Activated CD8-positive, alpha-beta memory T cell treated with anti-CD3 and anti-CD28 coated beads for 1 hour (primary cell): ENCODE measurements at places on chromosomes 3 and 15.

- DNase-seq, result no peak
These were observed 111.7 kb upstream of the NR2F2 start for GRCh38 chr15:96218623-96219455.

DNA sequence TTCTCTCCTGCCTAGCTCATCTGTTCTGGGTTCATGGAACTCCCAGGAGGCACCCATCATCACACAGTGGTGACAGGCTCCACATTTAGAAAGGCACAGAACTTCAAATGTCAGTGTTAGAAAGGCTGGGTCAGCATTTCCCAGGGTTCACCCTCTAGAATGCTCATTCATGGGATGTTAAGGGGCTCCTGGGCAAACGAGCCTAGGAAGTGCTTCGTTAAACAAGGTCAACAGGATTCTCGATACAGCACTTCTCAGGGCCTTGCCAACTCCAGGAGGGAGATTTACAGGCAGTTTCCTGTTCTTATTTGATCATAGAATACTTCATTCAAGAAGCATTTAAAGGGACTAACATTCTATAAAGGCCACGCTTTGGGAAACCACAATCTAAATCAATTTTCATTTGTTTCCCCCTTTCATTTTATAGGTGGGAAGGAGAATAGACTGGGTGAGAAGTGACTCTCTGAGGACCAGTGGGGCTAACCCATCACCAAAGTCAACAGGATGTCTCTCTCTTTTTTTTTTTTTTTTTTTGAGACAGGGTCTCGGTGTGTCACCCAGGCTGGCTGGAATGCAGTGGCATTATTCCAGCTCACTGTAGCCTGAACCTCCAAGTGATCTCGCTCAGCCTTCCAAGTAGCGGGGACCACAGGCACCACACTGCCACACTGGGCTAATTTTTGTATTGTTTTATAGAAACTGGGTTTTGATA lies 14.3 kb downstream of the IGDCC4 start:
- DNase-seq, result no peak

- DNase-seq, result no peak
These were observed 47.7 kb downstream of the CMTM6 start for GRCh38 chr3:32454731-32455608.

GRCh38 chr3:131079086-131079485 lies 52.4 kb downstream of the NEK11 start:
- DNase-seq, result no peak

DNA sequence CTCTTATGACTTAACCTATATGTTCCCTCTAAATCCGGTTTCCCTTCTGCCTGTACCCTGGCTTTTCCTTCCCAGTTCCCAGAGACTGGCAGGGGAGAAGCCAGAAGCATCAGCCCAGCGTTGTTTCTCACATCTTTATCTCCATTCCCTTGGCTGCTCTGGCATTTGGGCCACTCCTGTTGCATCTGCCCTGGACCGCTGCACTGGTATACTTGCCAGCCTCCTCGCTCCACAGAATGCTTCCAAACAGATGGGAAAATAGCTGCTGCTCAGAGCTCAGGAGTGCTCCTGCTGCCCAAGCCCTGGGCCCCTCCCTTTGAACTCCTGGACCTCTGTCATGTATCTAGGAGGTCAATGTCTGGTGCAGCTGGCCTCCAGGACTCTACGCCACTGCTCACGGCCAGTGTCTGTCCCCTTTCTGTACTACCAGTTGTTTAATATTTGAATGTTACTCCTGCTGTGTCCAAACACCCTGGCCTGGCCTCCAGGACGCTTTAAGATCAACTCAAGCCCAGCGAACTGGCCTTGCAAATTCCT lies 6.8 kb downstream of the SPINT1 start:
- DNase-seq, result no peak

DNA sequence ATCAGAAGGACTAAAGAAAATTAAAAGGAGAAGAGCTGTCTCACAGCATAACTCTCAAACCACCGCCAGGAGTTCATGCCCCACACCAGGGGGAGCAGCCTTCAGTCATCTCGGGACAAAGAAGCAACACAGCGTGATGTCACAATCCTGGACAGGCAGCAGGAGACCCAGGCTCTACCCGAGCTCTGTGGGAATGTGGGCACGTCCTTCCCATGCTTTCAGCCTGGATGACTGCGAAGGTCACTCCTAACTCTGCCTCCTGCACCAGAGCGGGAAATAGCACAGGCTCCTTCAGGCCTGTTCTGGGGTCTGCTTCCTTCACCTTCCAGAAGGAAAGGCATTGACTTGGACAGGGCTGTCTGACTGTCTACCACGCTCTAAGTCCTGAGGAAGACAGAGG lies 31.3 kb downstream of the NOX5 start:
- no peak for DNase-seq

GRCh38 chr3:108407886-108408285 lies 102.5 kb downstream of the MYH15 start:
- DNase-seq, result no peak

DNA sequence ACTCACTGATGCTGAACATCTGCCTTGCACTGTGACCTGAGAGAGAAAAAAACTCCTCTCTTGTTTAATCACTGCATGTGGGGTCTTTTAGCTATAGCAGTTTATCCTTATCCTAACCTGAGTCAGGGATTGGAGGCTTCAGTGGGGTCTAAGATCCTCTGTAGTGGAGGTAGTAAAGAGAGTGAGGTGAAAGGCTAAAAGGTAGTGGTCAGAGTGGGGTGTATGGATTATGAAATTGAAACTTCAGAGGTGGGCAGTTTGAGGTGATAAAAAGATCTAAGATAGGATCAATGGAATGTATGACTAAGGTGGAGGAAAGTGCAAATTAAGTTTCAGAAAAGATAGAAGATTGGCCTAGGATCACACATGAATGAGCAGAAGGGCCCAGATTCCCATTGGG lies 36.5 kb downstream of the DET1 start:
- DNase-seq, result no peak

DNA sequence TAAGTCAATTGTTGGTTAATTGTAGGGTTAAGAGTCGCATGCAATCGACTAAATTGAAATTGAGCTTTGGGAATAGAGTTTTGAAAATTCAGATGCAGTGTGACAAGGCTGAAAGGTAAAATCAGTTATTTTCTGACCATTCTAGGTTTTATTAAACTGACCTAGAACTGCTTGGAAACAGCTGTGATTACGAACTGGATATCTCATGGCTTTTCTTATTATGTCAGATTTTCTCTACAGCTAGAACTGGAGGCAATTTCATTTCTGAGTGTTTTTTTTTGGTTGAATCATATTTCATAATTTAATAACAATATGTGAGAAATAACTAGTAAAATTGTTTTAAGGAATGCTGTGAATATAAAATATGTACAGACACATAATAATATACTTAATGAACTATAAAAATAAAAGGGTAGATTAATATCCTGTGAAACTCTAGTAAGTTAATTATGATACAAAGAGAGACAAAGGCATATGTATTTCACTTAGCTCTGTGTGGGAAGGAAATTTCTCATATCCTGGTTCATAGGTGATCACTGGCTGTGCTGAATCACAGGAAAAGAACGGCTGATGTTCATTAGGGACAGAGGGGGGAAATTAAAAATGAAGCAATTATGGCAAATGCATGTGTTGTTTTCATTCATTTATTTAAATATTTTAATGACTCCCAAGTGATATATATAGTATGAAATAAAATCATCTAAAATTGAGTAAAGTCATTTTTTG lies 403.2 kb downstream of the ZIC1 start:
- DNase-seq, result no peak

DNA sequence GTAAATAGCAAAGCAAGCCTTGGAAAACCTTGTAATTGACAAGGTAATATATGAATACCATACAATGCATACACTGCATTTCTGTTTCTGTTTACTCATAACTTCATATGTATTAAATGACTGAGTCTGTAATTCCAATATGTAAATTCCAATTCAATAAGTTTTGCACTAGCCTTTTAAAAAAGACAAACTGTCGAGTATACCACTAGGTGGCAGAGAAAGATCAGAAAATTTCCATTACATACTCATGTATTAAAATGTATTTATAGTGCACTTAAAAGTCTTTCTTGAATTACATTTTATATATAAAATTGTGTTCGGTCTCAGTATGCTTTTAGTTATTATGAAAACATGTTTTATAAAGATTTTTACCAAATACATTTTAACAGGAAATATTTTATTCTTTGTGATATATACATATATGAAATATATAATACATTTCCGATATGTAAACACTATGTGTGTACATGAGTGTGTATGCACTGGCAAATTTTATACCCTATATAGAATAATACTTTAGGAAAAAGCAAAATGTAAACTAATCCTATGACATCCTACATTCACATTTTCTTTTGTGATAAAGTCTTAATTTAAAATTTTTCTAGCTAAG lies 216.8 kb downstream of the VGLL3 start:
- no peak for DNase-seq

DNA sequence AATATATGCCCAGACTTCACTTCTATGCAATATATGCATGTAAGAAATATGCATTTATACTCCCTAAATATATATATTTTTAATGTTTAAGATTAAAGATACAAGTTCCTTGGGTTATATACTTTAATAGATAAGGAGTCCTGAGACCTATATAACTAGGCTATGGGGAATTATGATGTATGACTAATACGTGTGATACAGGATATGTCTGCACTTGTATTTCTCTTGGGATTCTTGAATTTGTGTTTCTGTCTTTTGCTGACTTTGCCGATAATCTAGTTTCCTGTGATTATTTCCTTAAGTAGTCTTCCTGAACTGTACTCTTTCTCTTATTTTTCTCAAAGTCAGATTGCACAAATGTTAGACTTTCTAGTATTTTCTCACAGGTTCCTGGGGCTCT lies 109.6 kb downstream of the PIK3CB start:
- DNase-seq, result no peak

DNA sequence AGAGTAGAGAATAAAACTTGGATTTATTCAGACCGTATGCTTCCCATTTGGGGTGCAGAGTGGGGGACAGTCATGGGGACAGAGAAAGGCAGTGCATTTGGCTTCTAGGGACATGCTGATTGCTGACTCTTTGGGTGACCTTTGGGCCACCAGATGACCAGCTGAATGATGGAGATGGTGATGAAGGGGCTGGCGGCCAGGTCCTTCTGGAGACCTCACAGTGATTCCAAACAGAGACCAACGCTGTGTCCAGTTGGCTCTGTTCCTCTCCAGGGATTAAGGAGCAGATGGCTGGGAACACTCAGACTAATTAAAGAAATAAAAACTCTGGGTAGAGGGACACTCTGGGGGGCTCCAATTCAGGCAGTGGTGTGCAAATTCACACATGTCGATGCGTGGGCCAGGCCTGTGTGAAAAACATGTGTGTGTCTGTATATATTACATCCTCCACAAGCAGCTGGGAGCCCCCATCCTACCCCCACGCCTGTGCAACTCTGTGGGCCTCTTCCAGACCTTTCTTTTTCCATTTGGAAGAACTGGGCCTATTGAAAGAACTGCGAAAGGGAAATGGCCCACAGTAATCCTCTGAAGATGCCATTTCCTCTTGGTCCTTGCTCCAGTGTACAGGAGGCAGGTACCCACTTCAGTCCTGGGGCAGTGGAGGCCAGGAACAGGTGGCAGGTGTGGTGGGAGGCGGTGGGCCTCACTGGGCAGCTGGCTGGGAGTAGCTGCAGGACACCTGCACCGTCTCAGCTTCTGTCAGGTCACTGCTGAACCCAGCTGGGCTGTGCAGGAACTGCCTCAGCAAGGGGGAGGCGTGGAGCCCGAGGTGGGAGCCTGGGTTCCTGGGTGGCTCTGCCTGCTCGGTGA lies 8.9 kb downstream of the XIRP1 start:
- DNase-seq, result no peak

- no peak for DNase-seq
These were observed 53.9 kb upstream of the TTC14 start for GRCh38 chr3:180548050-180548449.

GRCh38 chr15:91140601-91141000 lies 40.5 kb downstream of the SV2B start:
- no peak for DNase-seq

GRCh38 chr3:126501736-126502135 lies 15.8 kb downstream of the UROC1 start:
- no peak for DNase-seq

DNA sequence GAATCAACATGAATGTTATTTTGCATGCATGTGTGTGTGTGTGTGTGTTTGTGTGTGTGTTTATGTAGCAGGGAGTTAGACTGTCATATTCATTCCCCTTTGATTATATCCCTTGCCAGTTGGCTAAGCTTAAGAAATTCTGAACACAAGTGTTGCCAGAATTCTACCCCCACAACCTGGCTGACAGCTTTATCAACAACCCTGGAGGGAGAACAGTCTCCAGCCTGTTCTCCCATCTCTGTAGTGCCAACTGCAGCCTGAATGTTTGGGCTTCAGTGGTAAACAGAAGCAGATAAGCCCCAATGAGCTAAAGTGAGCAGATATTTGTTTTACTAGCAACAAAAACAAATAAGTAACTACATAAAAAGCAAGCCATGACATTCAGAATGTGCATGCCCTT lies 162.6 kb upstream of the ABI3BP start:
- DNase-seq, result no peak

DNA sequence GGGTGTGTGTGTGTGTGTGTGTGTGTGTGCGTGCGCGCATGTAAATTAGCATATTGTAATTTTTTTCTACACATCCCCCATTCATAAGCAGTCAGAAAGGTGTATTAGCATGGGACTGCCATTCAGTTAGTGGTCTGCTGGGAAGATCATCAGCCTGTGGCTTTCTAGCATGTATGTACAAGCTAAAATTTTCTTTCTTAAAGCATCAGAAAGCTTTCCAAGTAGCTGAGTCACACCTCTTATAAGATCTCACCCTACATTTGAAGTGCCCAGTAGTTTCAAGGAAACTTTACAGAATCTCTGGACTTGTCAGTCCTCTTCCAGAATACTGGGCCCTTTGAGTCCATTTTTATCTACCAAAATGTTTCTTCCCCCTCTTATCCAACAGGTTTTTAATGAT lies 411.4 kb upstream of the TPRG1 start:
- DNase-seq, result no peak

DNA sequence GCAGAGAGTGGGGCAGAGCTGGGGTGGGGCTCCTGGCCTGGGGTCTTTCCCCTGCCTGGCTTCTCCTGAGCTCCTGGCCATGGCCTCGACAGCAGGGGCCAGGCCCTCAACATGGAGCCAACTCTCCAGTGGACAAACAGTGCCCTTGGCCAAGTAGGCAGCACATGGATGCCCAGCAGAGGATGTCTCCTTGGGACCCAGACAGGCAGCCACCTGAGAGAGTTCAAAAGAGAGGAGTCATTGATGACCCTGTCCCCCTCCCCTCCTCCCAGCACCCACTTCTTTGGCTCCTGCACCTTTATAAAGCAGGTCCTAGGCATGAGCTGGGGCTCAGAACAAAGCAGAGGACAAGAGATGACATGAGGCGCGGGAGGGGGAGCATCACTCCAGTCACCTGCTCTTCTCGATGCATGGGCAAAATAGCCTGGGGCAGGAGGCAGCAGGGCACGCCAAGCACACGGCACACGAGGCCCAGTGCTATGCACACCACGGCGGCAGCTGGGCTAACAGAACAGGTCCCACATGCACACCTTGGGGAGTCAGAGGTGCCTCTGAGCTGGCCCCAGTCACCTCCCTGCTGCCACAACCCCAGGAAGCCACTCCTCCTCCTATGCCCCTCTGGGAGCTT lies 27.4 kb downstream of the SHISA5 start:
- DNase-seq, result no peak
